Smooth muscle cell of the brain vasculature (primary cell): ENCODE measurements at places on chromosomes 3 and 15.

- DNase-seq: no peak
These were observed 763 bp downstream of the GOLGB1 start for GRCh38 chr3:121748680-121749275.

DNA sequence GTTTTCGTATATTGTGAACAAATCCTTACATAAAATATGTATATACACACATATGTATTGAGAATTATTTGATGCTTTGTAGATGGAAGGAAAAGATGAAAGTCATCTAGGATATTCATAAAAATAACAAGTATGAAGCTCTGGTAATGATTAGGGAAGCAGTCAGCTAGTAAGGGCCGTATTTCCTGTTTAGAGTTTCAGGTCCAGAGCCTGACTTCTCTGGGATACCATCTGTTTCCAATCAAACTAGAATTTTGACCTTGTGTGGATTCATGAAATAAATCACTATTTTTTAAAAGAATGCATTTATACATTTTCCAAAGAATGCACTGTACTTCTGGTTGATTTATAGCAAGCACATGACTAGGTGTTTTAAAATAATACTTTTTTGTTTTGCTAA lies 156.1 kb upstream of the CGNL1 start:
- no peak for DNase-seq

DNA sequence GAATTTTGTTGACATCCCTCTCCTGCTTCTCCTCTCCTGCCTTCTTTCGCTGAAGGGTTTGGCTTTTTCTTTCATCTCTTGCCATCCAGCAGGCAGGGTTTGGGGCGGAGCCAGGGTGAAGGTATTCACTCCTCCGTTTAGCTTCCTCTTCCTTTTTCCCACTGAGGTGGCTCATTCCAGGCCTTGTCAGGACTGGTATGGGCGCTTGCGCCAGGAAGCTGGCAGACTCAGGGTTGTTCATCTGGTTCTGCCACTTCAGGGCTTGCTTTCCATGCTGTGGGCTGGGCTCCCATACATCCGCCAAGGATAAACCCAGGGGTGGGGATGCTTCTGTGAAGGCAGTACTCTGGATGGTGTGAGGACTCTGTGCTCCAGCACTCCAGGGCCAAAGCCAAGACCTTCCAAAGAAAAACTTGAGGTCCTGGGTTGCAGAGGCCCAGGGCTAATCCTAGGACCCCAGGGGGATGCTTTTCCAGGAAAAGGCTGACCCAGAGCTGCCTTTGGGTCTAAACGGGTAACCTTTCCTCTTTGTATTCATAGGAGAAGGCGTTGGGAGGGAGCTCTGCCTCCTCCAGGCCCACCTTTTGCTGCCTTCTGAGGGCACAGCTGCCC lies 7.7 kb upstream of the AMOTL2 start:
- no peak for DNase-seq

GRCh38 chr3:7397097-7397496 lies 536.2 kb downstream of the GRM7 start:
- no peak for DNase-seq

DNA sequence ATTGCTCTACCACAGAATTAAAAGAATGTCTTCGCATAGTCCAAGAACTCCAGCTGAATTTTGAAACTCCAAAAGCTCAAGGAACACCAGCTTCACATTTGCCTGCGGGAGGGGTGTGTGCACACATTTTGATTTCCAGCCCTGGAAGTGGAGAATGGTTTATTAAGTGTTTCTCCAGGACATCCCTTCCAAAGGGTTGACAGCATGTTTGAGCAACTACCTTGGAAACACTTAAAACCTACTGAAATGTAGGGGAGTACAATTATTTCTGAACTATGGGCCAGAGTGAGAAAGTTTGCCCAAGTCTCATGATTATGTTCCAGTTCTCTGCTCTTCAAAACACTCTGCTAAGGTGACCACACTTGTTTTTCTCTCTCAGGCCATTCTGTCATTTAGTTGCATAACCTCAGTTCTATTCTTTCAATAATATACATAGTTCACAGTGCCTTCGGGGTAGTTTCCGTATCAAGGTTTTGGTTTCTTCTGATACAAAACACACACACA lies 7.9 kb downstream of the ACP3 start:
- no peak for DNase-seq

DNA sequence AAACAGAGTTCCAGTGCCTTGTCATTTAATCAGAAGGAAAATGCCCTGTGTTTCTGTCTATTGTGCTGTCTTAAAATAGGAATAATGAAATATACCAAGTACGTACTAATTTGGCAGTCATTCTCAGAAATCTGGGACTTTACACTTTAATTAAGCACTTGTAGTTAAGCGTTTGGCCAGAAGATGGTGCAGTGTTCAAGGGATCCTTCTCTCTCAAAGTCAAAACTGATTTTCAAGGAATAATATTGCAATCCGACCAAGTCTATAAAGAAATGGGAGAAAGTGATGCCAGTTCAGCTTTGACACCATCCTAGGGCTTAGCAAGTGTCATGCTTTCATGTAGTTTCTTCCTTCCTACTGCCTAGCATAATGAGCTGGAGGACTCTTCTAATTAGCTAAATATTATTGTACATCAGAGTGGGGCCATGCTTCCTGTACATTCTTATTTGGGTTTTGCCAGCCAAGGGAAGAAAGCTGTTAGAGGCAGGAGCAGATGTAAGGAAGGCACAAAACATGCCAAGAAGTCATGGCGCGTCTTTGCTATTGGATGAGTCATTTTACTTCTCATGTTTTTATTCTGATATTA lies 64.8 kb downstream of the SAMMSON start:
- DNase-seq: no peak

GRCh38 chr3:46812237-46812791 lies 50.9 kb downstream of the MYL3 start:
- no peak for DNase-seq

- no peak for DNase-seq
These were observed 81.3 kb downstream of the CHL1 start for GRCh38 chr3:277873-278272.

GRCh38 chr15:36050899-36051298 lies 504.9 kb upstream of the DPH6 start:
- no peak for DNase-seq
